Heart left ventricle (tissue), 16 donors: ENCODE measurements at places on chromosomes 11 and 22.

- DNase-seq, result no peak
Measured at GRCh38 chr22:26450453-26451185, 21.6 kb downstream of the ASPHD2 start.

DNA sequence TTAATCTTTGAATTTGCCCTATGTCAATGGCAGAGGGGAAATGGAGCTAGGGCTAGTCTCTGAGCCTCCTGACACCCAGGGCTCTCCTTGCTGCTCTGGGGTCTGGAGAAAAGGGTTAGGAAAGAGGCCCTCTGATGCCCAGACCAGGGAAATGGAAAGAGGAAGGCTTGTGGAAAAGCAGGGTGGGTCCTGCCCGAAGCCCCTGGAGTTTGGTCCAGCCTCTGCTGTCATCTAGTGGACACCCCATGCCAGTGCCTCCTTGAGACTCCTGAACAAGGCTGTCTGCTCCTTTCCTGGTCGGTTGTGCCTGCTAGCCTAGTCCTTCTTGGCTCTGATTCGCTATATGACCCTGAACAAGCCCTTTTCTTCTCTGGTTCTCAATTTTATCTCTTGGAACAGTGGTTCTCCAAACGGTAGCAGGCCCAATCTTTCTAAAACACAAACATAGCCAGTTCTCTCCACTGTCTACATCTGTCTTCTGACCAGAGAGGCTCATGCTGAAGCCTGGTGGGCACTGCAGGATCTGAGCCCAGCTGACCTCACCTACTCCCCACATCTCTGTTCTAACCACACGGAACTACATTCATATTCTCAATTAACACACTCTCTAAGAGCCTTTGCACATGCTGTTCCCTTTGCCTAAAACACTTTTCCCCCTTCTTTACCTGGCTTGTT lies 8.8 kb upstream of the PLA2G3 start:
- DNase-seq, result peak; percentile 75

- DNase-seq, result no peak
Measured at GRCh38 chr11:68044145-68044813, 5.5 kb downstream of the TCIRG1 start.

DNA sequence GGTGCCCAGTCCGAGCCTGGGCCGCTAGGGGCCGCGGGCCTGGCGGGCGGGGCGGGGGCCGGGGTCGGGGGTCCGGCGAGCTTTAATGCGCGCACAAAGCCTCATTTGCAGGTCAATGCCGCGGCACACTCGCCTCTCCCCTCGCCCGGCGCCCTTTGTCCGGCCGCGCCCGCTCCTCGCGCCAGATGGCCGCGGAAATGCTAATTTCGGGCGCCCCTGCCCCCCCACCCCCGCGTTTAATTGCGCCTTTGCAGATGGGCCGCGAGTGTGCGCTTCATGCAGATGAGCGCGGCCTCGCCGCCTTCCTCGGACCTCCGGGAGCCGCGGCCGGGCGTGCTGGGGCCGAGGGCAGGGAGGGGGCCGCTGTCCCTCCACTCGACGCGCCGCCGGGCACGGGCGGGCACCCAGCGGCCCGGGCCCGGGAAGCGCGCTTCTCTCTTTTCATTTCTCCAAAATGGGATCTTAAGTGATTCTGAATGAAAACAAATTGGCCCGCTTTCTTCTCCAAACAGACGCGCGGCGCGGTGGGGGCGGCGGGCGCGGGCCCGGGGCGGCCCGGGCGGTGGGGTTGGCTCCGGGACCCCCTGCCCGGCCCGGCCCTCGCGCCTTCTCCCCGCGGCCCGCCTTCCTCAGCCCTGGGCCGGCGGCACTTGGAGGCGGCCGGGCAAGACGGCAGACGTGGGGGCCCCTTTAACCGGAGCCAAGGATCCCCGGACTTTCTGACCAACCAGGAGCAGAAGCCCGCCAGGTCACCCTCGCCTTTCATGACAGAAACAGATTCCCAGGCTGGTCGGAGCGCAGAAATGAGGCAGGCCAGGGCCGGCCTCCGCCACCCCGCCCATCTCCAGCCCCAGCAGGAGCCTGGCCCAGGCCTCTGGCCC lies 22.9 kb downstream of the CDKN1C start:
- DNase-seq, result no peak

DNA sequence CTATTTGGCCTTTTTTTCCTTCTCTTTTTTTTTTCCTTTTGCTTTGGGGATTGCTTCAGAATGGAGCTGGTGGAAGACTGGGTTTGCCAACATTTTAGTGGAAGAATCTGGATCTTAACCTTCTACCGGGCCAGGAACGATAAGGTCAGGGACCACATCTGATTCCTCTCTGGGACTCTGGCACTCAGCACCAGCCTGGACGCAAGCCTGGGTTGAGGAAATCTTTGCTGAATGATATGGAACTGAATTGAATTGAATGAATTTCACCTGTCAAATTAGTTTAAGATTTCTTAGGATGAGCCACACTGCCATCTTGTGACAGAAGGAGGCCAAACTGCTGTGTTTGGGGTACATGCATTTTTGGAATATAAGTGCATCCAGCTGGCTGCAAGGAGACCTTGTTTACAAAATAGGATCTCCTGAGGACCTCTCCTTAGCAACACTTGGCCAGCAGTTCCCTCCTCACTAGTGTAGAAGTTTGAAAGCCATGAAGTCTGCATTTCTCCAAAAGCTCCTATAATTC lies 30.4 kb downstream of the TPBGL start:
- no peak for DNase-seq

GRCh38 chr11:48101044-48101733 lies 115.4 kb upstream of the OR4B1 start:
- DNase-seq, result no peak

DNA sequence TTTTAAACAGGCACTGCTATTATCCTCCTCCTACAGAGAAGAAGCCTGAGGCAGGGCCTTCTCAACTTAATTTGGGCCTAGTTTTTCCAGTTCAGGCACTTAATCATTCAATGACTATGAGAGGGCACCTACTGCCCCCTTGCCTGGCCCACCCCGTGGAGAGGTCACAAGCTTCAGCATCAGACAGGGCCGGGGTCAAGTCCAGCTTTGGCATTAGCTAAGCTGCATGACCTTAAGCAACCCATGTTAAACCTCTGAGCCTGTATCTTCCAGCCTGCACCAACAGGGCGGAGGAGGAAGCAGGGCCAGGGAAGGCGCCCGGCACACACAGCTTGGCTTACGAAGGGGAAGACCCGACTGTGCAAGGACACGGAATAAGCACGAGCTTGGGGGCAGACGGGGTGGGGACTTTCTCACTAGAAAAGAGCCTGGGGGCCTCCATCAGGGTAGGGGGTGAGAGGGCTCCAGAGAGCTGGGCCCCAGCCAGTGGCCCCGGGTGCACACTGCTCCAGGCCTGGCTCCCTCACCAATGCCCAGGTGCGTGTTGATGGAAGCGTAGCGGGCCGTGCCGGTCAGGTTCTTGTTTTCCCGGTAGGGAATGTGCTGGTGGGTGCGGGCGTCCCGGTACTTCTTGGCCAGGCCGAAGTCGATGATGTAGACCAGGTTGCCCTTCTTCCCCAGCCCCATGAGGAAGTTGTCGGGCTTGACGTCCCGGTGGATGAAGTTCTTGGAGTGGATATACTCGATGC lies 16.9 kb downstream of the CSNK1E start:
- no peak for DNase-seq

GRCh38 chr22:37973271-37974170 lies 10.8 kb downstream of the SOX10 start:
- DNase-seq, result no peak

- no peak for DNase-seq
Measured at GRCh38 chr11:8826139-8826786, 84.7 kb upstream of the AKIP1 start.

DNA sequence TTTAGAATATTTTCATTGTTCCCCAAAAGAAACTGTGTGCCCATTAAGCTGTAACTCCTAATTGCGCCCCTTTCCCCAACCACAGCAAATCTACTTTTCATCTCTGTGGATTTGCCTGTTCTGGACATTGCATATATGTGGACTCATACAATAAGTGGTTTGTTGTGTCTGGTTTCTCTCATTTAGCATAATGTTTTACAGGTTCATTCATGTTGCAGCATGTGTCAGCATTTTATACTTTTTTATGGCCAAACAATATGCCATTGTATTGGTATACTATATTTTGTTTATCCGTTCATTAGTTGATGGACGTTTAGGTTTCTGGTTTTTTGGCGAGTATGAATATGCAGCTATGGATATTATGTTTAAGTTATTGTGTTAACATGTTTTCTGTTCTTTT lies 23.8 kb downstream of the NUCB2 start:
- no peak for DNase-seq

GRCh38 chr22:42294034-42294985 lies 23.9 kb upstream of the TCF20 start:
- no peak for DNase-seq

DNA sequence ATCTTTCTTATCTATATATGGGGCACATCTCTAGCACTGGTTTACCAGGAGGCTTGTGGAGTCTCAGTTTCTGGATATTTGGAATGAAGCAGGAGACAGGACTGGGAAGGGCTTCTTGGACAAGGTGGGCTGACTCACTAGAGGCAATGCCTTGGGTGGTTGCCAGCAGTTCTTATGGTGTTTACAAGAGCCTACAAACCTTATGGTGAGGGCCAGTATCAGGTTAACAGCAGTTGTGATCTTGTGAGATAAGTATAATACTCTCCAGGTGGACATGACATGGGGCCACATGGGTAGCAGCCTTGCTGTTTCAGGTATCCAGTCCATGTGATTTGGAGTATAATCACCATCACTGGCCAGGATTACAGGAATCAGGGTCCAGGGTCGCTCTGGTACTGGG lies 10.2 kb downstream of the FUT4 start:
- no peak for DNase-seq

DNA sequence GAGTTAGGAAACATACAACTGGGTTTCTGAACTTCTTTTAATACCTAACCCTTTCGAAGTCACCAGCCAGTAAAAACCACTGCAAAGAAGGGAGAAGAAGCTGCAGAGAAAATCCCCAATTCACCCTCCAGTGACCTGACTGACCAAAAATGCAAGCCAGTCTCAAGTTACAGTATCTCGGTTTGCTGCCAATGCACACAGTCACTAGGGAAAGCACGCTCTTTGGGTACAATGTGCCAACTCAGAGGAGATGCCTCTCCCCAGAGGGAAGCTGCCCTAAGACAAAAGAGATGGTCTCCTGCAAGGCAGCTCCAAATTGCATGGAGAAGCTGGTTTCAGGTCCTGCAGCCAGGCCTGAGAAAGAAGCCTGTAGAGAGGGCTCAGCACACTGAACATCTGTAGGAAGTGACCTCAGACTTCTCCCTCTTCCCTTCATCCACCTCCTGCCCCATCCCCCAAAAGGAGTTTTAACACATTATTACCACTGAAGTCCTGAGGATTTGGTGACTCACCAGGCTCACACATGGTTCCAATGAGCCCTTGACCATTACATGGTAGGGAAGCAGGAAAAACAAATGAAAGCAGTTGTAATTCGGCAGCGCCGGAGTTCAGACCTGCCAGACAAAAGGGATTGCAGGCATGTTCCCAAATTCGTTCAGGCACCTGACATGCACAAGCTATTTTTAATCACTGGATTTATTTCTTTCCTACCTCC lies 90.1 kb downstream of the ETS1 start:
- peak; percentile 62 for DNase-seq

DNA sequence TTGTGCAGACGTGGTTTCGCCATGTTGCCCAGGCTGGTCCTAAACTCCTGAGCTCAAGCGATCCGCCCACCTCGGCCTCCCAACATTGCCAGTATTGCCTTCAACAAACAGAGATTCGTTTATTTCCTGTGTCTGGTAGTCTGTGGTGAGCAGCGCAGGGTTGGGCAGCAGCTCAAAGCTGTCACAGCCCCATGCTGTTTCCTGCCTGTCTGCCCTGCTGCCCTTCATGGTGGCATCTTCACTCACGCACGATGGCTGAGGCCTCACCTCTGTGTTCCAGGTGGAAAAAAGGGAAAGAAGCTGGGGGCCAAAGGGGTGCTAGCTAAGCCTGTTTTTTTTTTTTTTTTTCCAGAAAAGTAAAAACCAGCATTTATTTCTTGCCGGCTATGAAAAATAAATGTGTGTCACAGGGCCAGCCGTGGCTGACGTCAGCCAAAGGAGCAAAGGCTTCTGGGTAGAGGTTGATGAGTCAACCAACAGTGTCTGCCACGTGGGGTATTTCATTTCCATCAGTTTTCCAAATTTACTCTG lies 28.8 kb downstream of the TBC1D22A start:
- no peak for DNase-seq

- DNase-seq, result no peak
Measured at GRCh38 chr11:70176940-70177689, 26.0 kb upstream of the FADD start.

GRCh38 chr11:64741375-64742086 lies 2.4 kb downstream of the RASGRP2 start:
- DNase-seq, result no peak

DNA sequence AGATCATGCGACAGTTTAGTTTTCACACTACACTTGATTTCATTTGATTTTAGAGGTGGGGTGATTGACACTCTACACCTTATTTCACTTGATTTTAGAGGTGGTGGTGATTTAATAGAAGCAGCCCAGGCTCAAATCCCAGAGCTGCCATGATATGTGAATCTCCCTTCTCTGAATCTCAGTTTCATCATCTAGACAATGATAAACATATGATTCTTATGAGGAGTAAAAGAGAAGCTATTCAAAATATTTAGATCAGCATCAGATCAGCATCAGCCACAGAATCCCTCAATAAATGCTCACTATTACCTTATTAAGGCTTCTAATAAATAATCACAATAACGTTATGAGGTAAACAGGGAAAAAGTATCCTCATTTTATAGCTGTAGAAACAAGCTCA lies 98.8 kb downstream of the MSANTD4 start:
- DNase-seq, result no peak

GRCh38 chr11:33875621-33876294 lies 16.1 kb downstream of the LMO2 start:
- no peak for DNase-seq

DNA sequence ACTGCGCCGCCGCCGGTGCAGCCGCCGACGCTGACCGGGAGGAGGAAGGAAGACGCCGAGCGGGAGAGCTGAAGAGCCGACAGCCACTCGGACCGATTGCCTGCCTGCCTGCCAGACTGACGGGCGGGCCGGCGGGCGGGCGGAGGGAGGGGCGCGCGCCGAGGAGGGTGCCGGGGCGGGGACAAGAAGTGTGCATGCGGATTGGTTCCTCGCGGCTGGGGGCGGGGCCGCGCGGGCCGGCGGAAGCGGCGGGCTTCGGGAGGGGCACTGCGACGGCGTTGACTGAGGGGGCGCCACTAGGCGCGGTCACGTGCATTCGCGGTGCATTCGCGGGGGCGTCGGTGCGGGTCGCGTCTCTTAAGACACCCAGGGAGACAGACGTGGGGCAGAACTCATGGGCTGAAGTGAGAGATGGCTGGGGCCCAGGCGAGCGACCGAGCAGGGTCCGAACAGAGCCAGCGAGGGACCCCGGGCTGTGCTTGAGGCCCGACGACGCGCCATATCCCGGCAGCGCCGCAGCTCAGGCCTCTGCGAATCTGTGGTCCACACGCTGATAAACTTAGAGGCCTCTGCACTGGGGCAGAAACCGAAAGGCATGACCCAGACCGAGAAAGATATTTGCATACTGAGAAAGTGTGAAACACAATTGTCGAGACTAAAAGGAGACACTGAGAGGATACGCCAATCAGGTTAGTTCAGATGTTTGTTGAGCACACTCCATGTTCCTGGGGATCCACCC lies at the start of gene MAPK1:
TSS of gene MAPK1 (minus strand) at position 118 of the 739 bp plus-strand sequence. CDS start 205 bp downstream, outside the sequence.
- peak; percentile 95 for DNase-seq

- DNase-seq, result no peak
Measured at GRCh38 chr11:100957499-100957898, 172.1 kb downstream of the PGR start.

GRCh38 chr11:355581-356458 lies 13.5 kb upstream of the B4GALNT4 start:
- DNase-seq, result peak; percentile 96

GRCh38 chr11:13769188-13769587 lies 100.7 kb downstream of the FAR1 start:
- DNase-seq, result no peak

GRCh38 chr11:133842730-133843129 lies 2.6 kb downstream of the SPATA19 start:
- DNase-seq, result no peak
